Fibroblast of skin of left quadriceps (primary cell): ENCODE measurements at places on chromosomes 5 and 9.

DNA sequence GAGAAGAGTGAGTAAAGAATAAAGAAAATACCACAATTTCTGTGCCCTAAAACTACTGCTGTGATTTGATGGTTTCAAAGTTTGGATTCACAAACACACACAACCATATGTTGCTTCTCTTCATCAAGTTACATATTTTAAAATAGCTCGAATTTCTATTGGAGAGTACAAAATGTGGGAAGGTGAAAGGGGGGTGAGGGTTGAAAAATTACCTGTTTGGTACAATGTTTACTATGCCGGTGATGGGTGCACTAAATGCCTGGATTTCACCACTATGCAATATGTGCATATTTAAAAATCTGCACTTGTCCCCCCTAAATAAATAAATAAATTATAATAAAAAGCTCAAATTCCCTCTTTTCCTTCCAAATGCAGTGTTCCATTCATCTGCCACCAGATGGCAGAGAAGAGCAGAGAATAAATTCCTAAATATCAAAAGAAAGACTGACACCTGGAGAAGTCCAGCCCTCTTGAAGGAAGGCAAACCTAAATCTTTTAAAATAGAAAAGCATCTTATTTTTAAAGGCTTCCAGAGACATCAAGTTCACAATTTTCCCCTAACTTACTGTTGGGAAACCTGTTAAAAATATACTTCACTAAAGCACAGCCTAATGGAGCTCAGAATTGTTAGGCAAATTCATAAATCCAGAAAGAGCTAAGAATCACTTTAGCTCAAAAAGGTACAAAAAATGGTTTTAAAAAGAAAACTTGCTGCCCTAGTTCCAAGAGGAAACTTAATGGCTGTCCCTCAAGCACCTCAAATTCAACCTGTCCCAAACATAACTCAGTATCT is 24.8 kb upstream of the HNRNPA0 start:
- DNase-seq, result peak; percentile 13

- DNase-seq, result no peak
Observed at GRCh38 chr5:72752909-72753308, 63.6 kb upstream of the TNPO1 start.

GRCh38 chr5:155700333-155700732 is 626.6 kb upstream of the SGCD start:
- DNase-seq, result no peak

DNA sequence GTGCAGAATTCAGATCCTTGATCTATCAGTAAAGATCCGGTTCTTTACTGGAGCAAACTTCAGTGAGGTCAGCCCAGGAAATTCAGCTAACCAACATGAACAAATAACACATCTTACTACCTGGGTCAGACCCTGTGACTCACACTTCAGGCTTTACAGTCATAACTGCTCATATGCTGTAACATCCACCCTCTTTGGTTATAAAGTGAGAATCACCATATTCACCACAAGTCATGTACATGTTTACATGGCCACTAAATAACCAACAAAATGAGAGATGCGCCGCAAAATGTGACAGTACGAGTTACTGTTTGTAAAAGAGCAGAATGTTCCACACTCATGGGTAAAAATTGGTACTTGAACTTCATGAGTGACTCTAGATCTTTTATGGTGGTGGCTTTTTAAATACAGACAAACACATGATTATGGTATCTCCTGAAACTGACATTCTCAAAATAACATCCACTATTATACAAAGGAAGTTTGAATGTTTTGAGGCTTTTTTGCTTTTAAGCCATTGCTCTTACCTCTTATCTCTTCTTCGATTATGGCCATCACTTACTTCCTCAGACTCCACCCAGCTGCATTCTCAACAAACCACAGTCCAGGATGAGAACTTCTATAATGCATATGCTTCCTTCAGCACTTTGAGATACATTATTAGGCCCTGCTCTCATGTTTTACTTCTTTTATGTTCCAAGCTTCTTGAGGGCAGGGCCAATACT is 516.6 kb downstream of the RAB3C start:
- peak; percentile 55 for DNase-seq

DNA sequence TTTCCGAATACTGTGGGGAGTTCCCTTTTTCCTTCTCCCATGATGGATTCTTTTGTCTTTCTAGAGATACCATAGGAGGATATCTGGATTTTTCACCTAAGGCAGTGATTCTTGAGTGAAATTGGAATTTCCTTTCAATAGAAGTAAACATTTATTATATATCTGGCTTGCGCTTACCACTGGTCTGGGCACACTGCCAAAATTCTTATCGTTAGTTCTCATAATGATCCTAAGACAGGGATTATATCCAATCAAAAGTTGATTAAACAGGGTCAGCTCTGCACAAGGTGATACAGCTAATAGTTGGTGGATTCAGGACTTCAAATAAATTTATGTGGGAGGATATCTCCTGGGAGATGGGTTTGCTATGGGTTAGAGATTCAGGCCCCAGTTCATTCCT is 9.6 kb downstream of the TLE4 start:
- DNase-seq, result no peak

DNA sequence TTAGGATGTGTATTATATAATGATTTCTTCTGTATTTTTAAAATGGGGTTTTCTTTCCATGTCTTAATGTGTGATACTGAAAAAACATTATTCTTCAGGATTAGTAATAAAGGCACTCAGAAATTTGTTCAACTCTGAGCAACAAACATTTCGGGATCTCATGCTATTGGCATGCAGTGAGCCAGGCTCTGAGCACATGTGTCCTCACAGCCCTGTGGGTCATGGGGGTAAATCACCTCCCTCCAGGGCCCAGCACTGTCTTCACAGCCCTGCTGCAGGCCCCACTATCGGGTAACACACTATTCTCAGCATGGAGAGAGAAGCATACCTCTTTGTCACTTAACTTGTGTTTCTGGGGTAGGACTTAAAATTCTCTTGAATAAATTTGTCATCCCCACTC is 14.0 kb downstream of the TMEM174 start:
- no peak for DNase-seq

DNA sequence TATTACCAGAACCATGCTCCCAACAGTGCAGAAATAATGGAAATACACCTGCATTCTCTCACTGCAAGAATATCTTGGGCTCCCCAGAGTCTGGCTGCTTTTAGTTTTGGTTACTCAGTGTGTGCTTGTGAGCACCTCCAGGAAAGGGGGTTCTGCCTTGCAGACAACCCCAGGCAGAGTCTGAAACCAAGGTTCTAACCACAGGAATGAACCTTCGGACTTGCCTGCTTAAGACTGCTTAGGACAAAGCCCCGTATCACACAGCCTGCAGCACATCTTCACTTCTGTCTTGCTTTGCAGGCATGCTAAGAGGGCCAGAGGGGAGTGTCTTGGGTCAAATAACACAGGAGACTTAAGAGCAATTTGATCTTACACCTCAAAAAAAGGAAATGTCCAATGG is 94.8 kb upstream of the SPATA31C2 start:
- DNase-seq, result no peak

GRCh38 chr5:101461455-101461854 is 558.4 kb upstream of the ST8SIA4 start:
- no peak for DNase-seq

GRCh38 chr9:111150181-111150580 is 111.9 kb upstream of the LPAR1 start:
- peak; percentile 28 for DNase-seq

GRCh38 chr9:34989946-34990635 is 546 bp downstream of the DNAJB5 start:
- no peak for DNase-seq

DNA sequence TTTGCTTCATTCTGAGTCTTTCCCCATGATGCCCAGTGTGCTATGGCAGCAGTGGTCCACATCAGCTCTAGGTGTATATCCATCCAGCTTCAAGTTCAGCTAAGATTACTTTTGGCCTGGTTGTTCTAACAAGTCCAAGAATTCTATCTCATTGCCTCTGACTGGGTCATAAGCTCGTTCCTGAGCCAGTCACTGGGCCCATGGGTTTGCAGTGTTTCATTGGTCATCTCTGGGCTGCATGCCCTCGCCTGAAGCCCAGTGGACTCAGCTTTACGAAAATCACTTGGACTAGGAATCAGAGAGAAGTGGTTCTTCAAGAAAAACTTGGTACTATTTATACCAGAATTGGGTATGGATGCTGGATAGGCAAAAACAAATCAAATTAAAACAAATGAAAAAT is 16.1 kb upstream of the ARHGAP26 start:
- DNase-seq, result no peak

DNA sequence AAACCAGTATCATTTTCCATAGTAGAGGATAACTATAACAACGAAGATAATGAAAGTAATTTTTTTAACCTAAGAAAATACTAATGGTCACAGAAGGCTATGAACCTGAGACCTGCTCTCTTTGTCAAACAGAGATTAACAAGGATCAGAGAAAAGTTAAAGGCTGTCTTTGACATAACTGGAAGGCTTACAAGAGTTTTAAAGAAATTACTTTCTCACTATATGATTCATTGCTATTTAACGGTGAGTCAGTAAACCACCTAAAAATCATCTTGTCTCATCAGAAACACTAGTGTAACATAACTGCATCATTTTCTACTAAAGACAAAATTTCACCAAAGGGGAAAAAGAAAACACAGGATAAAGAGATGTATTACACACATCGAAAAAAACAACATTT is 19.3 kb downstream of the MLANA start:
- no peak for DNase-seq

GRCh38 chr9:121182989-121183388 is 18.7 kb downstream of the RAB14 start:
- DNase-seq, result no peak

GRCh38 chr9:6471231-6471850 is 58.3 kb downstream of the UHRF2 start:
- no peak for DNase-seq
